GOT3 (cell line): ENCODE measurements at places on chromosomes 11 and 22.
A peak's percentile ranks its signal among the peaks of the same experiment; 100 is the strongest.

GRCh38 chr11:5297721-5298323 lies 3.9 kb downstream of the OR51B4 start:
- DNase-seq: no peak

DNA sequence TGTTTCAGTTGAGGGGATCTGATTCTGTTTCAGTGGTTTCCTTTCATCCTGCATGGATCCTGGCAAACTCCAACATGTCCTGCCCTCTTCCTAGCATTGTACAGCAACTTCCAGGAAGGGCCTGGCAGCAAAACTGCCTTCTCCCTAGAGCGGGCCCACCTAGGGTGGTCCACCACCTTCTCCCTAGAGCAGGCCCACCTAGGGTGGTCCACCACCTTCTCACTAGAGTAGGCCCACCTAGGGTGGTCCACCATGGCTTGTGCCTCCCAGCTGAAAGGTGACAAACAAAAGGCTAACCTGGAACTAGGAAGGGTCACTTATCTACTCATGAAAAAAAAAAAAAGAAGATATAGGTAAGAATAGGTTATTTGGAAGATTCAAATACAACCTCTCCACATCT lies 92.2 kb downstream of the NTM start:
- no peak for DNase-seq

DNA sequence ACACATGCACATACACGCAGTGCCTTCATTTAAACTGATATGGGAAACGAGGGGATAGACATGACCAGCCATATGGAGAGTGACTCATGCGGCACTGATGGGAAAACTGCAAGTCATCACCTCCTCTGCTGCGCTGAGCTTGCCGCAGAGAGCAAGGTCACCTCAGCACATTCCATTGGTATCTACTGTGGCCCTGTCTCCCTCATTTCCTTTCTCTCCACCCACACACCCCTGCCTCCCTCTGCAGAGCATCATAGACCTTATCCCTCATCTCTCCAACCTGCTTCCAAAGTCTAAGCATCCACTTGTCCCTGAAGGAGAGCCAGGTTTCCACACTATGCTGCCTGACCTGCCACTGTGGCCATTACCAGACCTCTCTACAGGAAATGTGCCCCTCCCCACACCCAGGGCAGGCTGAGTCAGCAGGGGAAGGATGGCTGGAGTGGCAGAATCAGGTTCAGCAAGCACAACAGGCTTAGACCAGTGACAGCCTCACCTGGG lies 116.9 kb upstream of the SNX19 start:
- DNase-seq: peak; percentile 3

- no peak for DNase-seq
These were observed 1491.2 kb downstream of the BRD1 start for GRCh38 chr22:48336339-48337060.

DNA sequence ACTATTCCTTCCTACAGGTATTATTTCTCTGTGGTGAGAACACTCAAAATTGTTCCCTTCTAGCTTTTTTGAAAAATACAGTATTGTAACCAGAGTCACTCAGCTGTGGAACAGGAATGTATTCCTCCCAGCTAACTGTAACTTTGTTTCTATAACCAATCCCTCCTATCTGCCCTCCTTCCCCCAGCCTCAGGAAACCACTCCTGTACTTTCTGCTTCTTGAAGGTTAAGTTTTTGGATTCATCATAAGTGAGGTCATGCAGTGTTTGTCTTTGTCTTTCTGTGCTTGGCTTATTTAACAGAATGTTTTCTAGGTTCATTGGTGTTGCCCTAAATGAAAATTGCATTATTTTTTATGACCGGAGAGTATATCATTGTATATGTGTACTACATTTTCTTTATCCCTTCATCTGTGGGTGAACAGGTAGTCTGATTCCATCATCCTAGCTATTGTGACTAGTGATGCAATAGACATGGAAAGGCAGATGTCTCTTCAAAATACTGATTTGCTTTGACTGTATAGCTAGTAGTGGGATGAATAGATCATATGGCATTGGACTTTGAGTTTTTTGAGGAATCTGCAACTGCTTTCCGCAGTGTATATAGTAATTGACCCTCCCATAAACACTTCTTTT lies 112.9 kb upstream of the GRK3 start:
- DNase-seq: no peak

- DNase-seq: no peak
These were observed 521.2 kb downstream of the KCNA4 start for GRCh38 chr11:29495676-29496075.
